ENCODE measurements at places on chromosomes 3 and 15.

DNA sequence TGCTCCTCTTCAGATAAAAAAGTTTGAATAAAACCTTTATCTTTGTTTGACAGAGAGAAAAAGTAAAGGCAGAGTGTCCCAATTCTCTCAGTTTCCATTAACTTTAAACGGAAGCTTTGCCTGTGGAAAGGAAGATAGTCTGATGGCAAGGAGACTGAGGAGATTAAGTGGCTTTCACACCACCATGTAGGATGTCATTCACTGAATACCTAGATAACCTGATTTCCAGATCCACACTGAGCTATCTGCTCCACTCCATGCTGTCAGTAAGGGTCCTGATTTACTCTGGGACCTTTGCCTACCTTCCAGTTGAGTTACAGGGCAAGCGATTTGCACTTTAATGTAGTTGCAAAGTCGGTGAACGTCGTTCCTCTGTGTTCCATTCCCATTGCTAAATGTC, 233.4 kb upstream of the TBL1XR1 start:
- no peak for DNase-seq

GRCh38 chr3:32467333-32468070, 35.1 kb downstream of the CMTM6 start:
- peak; percentile 65 for DNase-seq

DNA sequence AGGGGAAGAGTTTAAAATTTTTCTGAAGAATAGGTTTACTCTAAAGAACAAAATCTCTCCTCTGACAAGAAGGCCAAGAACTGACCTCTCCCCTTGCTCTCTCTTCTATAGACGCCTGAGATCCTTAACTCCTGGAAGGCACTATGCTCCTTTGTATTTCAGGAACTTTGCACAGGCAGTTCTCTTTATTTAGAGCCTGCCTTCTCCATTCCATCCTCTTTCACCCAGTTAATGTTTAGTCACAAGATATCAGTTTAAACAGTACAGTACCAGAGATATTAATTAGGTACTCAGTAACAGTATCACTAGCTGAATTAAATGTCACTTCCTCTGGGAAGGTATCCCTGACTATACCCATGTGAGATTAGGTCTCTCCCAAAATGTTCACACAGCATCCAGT, 33.5 kb downstream of the HERC1 start:
- DNase-seq = no peak

GRCh38 chr3:50600841-50601591, 10.6 kb downstream of the CISH start:
- peak; percentile 87 for DNase-seq

GRCh38 chr3:196989721-196990262, 21.2 kb upstream of the PIGZ start:
- no peak for DNase-seq

DNA sequence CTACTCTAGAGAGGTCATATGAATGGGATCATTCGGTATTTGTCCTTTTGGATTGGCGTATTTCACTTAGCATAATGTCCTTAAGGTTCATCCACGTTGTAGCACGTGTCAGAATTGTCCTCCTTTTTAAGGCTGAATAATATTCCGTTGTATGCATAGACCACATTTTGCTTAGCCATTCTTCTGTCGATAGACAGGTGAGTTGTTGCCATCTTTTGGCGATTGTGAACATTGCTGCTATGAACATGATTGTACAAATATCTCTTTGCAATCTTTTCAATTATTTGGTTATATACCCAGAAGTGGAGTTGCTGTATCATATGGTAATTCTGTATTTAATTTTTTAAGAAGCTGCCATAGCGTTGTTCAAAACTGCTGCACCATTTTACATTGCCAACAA, 52.4 kb upstream of the GOLGA8J start:
- no peak for DNase-seq

GRCh38 chr3:44223299-44223698, 18.4 kb upstream of the TOPAZ1 start:
- no peak for DNase-seq
